NCI-H187 (cell line): ENCODE measurements at places on chromosomes 1 and 21.

- no peak for DNase-seq
Observed at GRCh38 chr1:182274618-182275017, 117.0 kb downstream of the GLUL start.

- DNase-seq, result no peak
Observed at GRCh38 chr21:45826676-45827301, 154.8 kb upstream of the COL6A1 start.

GRCh38 chr1:17112496-17113236 lies 6.6 kb downstream of the PADI2 start:
- no peak for DNase-seq

GRCh38 chr1:89516055-89516454 lies 8.6 kb upstream of the LRRC8B start:
- DNase-seq, result no peak

- no peak for DNase-seq
Observed at GRCh38 chr1:7121622-7121988, 336.4 kb downstream of the CAMTA1 start.

DNA sequence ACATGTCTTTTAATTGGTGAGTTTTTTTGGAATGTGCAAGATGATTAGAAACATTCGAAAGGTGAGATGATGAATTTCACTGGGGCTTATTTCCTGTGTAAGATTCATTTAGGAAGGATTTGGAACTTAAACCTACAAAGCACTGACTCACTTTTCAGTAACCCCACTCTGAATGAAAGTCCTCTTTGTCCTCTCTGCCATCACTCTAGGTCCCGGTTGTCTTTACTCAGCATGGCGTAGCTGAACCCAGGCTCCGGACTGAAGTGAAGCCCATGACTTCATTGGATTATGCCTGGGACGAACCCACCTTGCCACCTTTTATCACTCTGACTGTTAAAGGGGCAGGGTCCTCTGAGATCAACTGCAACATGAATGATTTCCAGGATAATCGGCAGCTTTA lies 139.4 kb downstream of the VPS13D start:
- no peak for DNase-seq

GRCh38 chr21:46222436-46223116 lies 6.0 kb downstream of the LSS start:
- no peak for DNase-seq

GRCh38 chr1:106254748-106255147 lies 801.7 kb upstream of the PRMT6 start:
- DNase-seq, result no peak

- no peak for DNase-seq
Observed at GRCh38 chr1:200029035-200029821, 1.7 kb downstream of the NR5A2 start.

- no peak for DNase-seq
Observed at GRCh38 chr21:31564439-31564838, 95.1 kb upstream of the SOD1 start.

- DNase-seq, result no peak
Observed at GRCh38 chr1:70826428-70826827, 221.2 kb downstream of the PTGER3 start.

DNA sequence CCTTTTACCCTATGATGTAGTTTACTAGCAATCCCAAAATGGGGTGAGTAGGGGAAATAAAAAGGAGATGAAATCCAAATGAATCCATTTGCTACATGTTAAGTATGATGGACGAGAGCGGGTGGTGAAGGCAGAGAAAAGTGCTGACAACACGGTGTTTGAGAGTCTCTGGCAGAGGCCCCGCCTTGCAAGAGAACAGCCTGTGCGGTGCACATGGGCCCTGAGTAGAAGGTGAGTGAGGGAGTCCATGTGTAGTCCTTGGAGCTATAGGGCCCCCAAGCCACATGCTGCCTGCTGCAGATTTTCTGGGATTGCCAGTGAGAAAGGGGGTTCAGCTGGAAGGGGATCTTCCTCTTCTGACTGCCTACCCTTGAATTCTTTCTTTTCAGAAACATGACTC lies 177.1 kb downstream of the TNR start:
- DNase-seq, result no peak

- no peak for DNase-seq
Observed at GRCh38 chr1:228778026-228778425, 42.7 kb downstream of the RHOU start.

- no peak for DNase-seq
Observed at GRCh38 chr21:45404730-45405270, at the start of gene COL18A1. Gene COL18A1, plus strand, starts transcription at chr21:45405165. Its CDS starts 66 bp downstream, at chr21:45405231.

GRCh38 chr1:17874231-17874630 lies 119.1 kb downstream of the ACTL8 start:
- no peak for DNase-seq

DNA sequence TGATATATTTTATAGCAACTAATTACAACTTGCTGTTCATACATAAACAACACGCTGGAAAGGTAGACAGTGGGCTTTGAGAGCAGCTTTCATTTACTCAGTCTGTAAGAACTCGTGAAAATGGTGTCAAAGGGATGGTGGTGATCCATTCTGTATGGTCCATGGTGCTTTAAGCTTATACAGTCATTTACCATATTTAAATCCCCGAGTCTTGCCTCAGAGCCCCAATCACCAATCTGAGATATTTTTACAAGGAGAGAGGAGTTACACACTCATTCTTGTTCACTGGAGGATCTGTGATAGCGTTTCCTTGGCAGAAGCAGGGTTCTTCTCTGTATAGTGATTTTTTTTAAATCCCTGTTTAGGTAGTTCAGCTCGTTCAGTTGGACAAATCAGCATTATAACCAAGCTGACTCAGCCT lies 694.6 kb downstream of the USP25 start:
- DNase-seq, result no peak

DNA sequence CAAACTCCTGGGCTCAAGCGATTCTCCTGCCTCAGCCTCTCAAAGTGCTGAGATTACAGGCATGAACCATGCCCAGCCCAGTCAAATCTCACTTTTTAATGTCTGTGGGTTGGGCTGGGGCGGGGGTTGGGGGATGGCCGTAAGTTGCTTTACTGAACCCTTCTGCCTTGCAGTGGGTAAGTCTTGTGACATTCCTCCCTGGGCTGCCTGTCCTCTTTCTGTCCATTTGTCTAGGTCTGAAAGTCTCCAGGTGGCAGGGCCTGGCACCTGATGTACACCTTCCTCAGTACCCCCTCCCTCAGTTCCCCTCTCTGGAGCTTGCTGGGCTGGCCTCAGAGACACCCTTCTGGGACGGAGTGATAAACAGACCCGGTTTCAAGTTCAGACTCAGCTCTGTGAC lies 13.3 kb downstream of the ZNF362 start:
- no peak for DNase-seq

GRCh38 chr1:77927414-77927813 lies 39.0 kb downstream of the NEXN start:
- no peak for DNase-seq

GRCh38 chr21:16420031-16420724 lies 690.4 kb downstream of the USP25 start:
- no peak for DNase-seq

DNA sequence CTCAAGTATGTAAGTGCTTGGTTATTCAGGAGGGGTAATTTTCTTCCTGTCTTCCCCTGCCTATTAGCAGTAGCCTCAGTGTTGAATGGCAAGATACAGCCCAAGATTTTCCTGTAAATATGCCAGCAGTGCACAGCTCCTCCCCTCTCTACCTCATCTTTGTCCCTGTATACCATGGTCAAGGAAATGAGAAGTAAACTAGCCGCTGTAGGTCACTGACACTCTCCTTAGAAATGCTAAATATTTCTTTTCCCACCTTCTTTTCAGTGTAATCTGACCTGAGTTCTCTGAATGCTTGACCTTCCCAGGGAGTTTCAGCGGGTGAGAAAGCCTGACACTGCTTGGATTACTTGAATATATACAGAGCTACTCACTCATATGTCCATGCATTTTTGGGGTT lies 84.1 kb upstream of the ZNF326 start:
- no peak for DNase-seq
